ENCODE measurements at places on chromosomes 5 and 9.
A peak's percentile ranks its signal among the peaks of the same experiment; 100 is the strongest.

DNA sequence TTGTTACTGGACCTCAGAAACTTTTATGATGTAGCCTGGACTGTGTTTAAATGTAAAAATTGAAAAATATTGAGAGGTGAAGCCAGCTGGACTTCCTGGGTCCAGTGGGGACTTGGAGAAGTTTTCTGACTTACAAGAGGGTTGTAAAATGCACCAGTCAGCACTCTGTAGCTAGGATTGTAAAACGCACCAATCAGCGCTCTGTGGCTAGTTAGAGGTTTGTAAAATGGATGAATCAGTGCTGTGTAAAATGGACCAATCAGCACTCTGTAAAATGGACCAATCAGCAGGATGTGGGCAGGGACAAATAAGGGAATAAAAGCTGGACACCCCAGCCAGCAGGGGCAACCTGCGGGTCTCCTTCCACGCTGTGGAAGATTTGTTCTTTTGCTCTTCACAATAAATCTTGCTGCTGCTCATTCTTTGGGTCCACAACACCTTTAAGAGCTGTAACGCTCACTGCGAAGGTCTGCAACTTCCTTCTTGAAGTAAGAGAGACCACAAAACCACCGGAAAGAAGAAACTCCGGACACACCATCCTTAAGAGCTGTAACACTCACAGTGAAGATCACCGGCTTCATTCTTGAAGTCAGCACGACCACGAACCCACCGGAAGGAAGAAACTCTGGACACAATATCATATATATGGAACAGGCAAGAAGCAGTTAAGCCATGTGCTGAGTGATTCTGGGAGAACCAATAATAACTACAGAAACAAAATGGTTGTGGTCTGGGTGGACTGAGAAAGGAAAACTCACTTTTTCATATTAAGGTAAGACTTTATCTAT lies 201.3 kb downstream of the GABRG2 start:
- DNase-seq: no peak

DNA sequence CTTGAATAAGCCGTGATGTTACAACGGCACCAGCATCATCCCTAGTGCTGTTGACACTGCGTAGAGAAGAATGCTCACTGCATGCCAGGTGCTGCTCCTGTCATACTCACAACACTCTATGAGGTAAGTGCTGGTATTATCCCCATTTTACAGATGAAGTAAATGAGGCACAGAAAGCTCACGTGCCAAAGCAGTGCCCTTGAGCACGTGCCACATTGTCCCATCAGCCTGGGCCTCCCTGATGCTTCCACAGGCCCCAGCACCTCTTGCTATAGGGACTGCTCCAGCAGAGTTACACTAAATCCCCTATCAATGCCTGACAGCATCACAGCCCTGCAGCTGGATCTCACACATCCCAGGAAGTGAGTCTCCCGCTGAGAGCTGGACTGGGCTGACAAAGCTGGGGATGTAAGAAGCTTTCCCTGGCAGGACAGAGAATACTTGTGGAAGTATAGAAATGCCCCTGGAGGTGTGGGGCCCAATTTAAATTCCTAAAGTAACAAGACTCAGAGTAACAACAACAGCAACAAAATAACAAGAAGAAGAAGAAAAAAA lies 216.1 kb downstream of the FSTL4 start:
- DNase-seq: peak; percentile 28

DNA sequence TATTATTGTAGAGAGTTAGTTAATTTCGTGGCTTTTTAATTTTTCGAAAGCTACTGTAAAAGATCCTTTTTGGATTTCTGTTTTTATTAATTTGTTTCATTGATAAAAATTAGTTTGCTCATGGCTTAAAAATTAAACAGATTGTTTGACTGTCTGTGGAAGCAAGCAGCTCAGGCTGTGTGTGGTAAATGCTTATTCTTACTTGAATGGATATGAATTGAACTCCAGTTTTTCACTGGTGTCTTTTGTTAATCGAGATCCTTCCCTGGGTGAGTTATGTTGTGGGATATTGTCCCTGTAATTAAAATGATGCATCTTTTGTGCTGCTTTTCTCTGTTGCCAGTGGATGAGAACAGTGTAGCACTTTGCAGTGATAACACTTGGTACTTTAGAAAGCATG lies 75.3 kb downstream of the PIK3R1 start:
- no peak for DNase-seq

- no peak for DNase-seq
These were observed 299.5 kb downstream of the SLIT3 start for GRCh38 chr5:169001394-169001793.

- DNase-seq: no peak
These were observed 19.0 kb downstream of the ARHGAP26 start for GRCh38 chr5:142789206-142789605.

DNA sequence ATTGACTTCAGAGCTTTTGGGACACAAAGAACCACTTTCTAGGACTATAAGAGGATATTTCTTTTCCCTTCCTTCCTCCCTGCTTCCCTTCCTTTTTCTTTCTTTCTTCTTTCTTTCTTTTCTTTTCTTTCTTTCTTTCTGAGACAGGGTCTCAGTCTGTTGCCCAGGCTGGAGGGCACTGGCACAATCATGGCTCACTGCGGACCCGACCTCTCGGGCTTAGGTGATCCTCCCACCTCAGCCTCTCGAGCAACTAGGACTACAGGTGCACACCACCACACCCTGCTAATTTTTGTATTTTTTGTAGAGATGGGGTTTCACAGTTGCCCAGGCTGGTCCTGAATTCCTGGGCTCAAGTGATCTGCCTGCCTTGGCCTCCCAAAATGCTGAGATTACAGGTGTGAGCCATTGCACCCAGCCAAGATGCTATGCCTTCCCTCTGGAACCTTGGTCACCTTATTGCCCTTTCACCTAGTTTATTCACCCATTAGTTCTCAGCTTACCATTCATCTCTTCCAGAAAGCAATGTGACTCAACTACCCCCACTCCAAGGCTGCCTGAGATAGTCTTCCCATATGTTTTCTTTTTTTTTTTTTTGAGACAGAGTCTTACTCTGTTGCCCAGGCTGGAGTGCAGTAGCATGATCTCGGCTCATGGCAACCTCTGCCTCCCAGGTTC lies 10.1 kb downstream of the PLIN2 start:
- no peak for DNase-seq
